Activated naive CD4-positive, alpha-beta T cell treated with anti-CD3 and anti-CD28 coated beads, Interleukin-2, amount 10 ng/mL, durations not matched to agents 7 days and 5 days (primary cell): ENCODE measurements at places on chromosomes 16 and 17.

GRCh38 chr16:9706217-9706836 is 475.9 kb downstream of the GRIN2A start:
- H3K4me3 ChIP-seq, result no peak overlapping the region
- H3K27me3 ChIP-seq, result no peaks in the 10 kb centered on the region
- H3K36me3 ChIP-seq, result no peaks in the 10 kb centered on the region
- H3K27ac ChIP-seq, result no peak overlapping the region
- no peaks in the 10 kb centered on the region for H3K4me1 ChIP-seq

DNA sequence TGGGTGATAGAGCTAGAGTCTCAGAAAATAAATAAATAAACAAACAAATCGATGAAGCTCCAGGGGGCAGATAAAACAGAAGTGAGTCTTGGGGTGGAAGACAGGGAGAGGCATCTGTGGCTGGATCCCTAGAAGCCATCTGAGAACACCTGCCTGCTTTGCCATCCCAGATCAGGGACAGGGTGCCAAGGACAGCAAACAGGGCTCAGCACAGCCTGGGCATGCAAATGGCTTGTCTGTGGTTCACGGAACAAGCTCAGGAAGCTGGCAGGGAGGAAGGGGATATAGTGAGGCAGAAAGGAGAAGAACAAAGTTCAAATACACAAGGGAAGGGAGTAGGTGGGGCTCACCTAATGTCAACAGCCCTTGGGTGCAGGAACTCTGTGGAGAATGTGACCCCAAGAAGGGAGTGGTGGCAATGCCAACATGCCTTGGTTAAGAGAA is 27.5 kb downstream of the TRIM25 start:
- no peaks in the 10 kb centered on the region for H3K4me1 ChIP-seq
- H3K27ac ChIP-seq, result no peak overlapping the region
- H3K36me3 ChIP-seq, result peaks cover 51% of the 10 kb centered on the region
- DNase-seq, result no peak
- no peaks in the 10 kb centered on the region for H3K27me3 ChIP-seq
- H3K4me3 ChIP-seq, result no peak overlapping the region

DNA sequence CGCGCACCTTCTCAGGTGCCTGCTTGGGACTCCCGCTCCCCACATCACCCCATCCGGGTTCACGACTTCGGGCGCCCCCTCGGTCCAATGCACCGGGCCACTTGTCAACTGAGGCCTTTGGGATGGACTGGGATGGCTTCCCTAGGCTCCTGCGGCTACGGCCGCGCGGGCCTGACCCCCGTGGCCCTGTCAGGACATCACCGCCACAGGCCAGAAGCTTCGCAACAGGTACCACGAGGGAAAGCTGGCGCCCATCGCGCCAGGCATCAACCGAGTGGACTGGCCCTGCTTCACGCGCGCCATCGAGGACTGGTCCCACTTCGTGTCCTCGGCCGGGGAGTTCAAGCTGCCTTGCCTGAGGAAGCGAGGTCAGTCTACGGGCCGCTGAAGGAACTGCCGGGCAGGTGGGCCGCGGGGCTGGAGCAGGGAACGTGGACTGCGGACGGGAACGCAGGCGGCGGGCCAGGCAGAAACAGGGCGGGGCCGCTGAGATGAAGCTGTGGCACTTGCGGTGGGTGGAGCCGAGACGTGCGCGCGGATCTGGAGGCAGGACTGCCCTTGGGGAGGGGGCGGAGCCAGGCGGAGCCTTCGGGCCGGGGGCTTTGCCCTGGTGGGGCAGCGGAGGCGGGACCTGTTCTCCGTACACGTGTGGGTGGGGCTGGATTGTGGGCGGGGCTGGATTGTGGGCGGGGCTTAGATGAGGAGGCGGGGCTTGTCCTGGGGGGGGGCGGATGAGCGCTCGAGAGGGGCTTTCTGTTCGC is 13.7 kb upstream of the CNGB1 start:
- H3K36me3 ChIP-seq, result no peaks in the 10 kb centered on the region
- peak; percentile 95 for DNase-seq
- peak overlapping the region; percentile 82 for H3K4me3 ChIP-seq

DNA sequence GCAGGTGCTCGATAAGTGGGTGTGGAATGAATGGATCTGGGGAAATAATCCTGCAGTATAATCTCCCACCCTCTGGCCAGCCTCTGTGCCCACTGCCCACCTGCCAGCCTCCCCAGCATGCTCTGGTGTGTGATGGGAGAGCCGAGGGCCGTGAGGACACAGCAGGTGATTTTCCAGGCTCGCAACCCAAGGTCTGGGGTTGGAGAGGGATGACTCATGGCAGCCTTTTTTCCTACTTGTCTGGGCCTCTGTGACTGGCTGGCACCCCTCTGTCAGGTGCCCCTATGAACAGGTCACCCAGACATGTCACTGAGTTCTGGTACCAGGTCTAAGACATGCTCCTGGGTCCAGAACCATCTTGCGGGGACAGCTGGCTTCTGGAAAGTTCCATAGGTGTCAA is 385.7 kb upstream of the TNRC6C start:
- peaks cover 8% of the 10 kb centered on the region for H3K4me1 ChIP-seq
- no peaks in the 10 kb centered on the region for H3K36me3 ChIP-seq
- no peak overlapping the region for H3K4me3 ChIP-seq

- DNase-seq, result peak; percentile 85
- H3K4me3 ChIP-seq, result peak within 1 kb of the TSS; percentile 96
- no peaks in the 10 kb centered on the region for H3K36me3 ChIP-seq
- no peaks in the 10 kb centered on the region for H3K27me3 ChIP-seq
Observed at GRCh38 chr16:4614571-4615383, at the start of gene UBALD1. Gene UBALD1 (minus strand): TSS chr16:4614888. CDS start chr16:4614797, 91 bp downstream.

- H3K4me3 ChIP-seq, result peak overlapping the region; percentile 89
- H3K27me3 ChIP-seq, result peaks cover 4% of the 10 kb centered on the region
- H3K4me1 ChIP-seq, result peaks cover 43% of the 10 kb centered on the region
- peaks cover 9% of the 10 kb centered on the region for H3K36me3 ChIP-seq
Observed at GRCh38 chr17:60600490-60601446, 775 bp downstream of the PPM1D start.

DNA sequence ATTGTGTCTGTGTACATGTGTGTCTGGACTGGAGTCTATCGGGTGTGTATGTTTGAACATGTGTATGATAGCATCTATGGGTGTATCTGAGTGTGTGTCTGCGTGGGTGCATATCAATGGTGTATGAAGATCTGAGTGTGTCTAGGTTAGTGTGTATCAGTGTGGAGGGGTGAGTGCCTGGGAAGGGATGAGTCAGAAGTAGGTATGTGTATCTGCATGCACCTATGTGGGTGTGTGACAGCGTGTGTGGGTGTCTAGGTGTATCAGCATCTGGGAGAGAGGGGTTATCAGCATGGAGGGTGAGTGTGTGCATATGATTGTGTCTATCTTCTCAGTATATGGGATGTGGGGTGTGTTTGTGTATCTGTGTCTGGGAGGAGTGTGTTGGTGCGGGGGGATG is 58.2 kb upstream of the LHX1 start:
- H3K27me3 ChIP-seq, result peaks cover 36% of the 10 kb centered on the region
- no peaks in the 10 kb centered on the region for H3K36me3 ChIP-seq
- H3K4me3 ChIP-seq, result no peak overlapping the region
- no peak overlapping the region for H3K27ac ChIP-seq

DNA sequence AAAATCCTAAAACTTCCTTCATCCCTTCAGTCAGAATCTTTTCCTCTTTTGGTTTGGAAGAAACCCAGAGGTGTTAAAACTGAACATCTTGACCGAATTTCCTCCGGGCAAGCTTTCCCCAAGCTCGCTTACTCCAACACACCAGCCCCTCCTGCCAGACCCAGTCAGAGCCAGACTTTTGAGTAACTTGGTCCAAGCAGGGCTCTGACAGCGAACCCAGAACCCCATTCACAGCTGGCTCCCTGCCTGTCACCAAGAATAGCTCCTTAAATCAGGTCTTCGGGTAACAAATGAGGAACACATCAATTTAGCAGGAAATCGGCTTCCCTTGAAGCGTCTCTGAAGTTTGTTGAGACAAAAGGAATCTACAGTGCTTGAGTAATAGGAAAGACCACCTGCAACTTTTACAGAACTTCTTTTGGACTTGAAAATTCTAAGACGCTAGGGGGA is 27.3 kb downstream of the GAS7 start:
- H3K4me3 ChIP-seq, result no peak overlapping the region
- H3K27me3 ChIP-seq, result peaks cover 12% of the 10 kb centered on the region
- no peak overlapping the region for H3K27ac ChIP-seq

DNA sequence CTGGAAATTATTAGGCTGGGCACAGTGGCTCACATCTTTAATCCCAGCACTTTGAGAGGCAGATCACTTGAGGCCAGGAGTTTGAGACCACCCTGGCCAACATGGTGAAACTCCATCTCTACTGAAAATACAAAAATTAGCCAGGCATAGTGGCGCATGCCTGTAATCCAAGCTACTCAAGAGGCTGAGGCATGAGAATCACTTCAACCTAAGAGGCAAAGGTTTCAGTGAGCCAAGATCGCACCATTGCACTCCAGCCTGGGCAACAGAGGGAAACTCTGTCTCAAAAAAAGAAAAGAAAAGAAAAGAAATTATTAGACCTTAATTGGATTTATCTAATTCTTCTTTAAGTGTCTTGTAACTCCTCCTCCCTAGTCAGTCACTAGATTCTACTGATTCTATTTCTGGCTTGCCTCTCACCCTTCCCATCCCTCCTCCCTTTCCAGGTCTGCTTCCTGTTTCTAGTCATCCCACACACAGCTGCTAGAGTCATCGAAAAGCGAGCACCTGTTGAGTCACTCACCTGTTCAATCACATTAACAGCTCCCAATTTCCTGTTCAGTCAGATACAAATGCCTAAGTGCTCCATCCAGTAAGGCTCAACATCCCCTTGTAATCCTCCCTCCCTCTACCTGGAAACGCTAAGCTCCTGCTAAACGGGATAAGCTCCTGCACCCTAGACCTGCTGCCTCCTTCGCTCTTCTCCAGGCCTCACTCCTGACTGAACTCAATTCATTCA is 34.6 kb downstream of the ERN1 start:
- no peak overlapping the region for H3K4me3 ChIP-seq
- no peak for DNase-seq
- no peak overlapping the region for H3K27ac ChIP-seq
- H3K36me3 ChIP-seq, result peaks cover 66% of the 10 kb centered on the region
- no peaks in the 10 kb centered on the region for H3K27me3 ChIP-seq
- H3K4me1 ChIP-seq, result peaks cover 72% of the 10 kb centered on the region

GRCh38 chr17:59815965-59816364 is 76.8 kb downstream of the TUBD1 start:
- no peak for DNase-seq
- peaks cover 16% of the 10 kb centered on the region for H3K4me1 ChIP-seq
- no peak overlapping the region for H3K4me3 ChIP-seq
- no peak overlapping the region for H3K27ac ChIP-seq

DNA sequence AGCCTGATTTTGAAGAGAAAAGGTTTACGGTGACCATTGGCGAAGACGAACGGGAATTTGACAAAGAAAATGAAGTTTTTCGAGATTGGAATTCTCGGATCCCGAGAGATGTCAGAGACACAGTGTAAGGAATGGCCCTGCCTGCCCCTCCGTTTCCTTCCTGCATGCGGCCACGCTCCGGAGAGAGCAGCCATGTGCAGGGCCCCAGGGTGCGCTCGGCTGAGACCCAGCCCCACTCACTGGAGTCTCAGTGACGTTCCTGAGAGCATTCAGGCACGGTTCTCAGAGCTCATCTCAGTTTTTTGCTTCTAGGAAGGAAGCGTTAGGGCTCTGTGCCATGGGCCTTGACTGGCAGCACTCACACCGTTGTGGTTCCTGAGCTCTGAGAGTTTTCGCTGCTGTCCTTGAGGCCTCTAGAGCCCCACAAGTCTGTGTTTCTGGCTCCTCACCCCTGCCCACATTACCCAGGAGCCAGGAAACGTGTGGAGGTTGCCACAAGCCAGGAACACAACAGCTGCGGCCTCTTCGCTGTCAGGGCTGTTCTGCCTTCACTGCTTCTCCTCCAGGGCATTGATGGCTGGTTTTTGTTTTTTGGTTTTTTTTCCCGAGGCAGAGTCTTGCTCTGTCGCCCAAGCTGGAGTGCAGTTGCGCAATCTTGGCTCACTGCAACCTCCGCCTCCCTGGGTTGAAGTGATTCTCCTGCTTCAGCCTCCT is 29.8 kb downstream of the ZC3H18 start:
- H3K4me3 ChIP-seq, result no peak overlapping the region
- H3K27ac ChIP-seq, result no peak overlapping the region
- H3K4me1 ChIP-seq, result no peaks in the 10 kb centered on the region

GRCh38 chr17:73400915-73401545 is 89.2 kb upstream of the CDC42EP4 start:
- no peaks in the 10 kb centered on the region for H3K36me3 ChIP-seq
- H3K4me3 ChIP-seq, result no peak overlapping the region
- H3K27me3 ChIP-seq, result no peaks in the 10 kb centered on the region
- no peak overlapping the region for H3K27ac ChIP-seq

DNA sequence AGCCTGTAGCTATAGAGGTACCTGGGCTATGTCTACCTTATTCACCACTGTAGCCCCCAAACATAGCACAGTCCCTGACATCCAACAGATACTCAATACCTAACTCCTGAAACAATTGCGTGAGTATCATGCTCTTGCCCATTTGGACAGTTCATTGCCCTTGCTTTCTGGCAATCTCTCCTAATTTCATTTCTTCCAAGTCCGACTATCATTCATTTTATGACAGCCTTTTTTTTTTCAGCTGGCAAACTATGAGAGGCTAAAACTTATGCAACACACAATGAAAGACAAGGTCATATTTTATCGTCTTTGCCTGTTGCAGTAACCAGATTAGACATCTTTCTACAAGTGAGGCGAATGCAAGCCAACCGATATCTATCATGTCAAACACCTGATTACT is 169.2 kb downstream of the RBFOX1 start:
- H3K27ac ChIP-seq, result no peak overlapping the region
- no peak overlapping the region for H3K4me3 ChIP-seq
- no peaks in the 10 kb centered on the region for H3K36me3 ChIP-seq
- DNase-seq, result no peak
- no peaks in the 10 kb centered on the region for H3K27me3 ChIP-seq

GRCh38 chr16:11307639-11308492 is 26.7 kb upstream of the PRM1 start:
- H3K4me1 ChIP-seq, result peaks cover 71% of the 10 kb centered on the region
- H3K36me3 ChIP-seq, result peaks cover 2% of the 10 kb centered on the region
- no peak overlapping the region for H3K4me3 ChIP-seq
- peak overlapping the region; percentile 60 for H3K27ac ChIP-seq

DNA sequence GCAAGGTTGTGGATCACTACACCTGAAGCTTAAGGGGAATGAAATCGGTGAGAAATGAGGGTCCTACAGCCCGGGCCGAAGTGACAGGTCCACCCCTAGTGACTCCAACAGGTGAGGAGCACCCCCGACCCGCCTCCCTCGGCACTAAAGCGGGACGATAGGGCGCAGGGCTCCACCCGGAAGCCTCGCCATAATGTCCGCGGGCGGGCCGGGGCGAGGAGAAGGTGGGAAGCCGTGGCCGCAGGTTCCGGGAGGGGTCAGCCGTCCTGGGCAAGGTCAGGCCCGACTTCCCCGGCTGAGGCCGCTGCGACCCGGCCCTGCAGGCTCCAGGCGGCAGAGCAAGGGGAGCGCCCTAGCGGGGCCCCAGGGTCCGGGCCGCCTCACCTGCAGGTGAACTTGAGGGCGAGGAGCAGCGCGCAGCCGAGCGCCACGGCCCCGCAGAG is 543 bp downstream of the TXNDC11 start:
- H3K4me1 ChIP-seq, result peaks cover 51% of the 10 kb centered on the region
- H3K27ac ChIP-seq, result peak overlapping the region; percentile 93
- H3K27me3 ChIP-seq, result no peaks in the 10 kb centered on the region
- peak; percentile 77 for DNase-seq
